GM03348 (cell line): ENCODE measurements at places on chromosomes 12 and 14.

DNA sequence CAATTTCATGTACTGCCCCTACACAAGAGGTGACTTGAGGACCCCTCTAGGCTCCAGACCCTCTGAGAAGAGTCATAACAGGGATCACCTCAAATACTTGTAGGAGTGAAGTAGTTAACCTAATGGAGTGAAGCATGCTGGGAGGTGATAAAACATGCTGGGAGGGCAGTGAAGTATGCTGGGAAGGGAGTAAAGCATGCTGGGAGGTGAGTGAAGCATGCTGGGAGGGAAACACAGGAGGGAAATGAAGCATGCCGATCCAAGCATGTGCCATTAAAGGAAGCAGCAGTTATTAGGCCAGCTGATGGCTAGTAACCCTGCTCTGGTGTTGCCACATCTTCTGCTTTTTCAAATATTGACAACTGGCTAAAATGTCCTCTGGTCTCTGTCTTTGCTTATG lies 70.7 kb upstream of the TRHDE start:
- DNase-seq = no peak

GRCh38 chr12:93642751-93643150 lies 34.4 kb upstream of the CRADD start:
- no peak for DNase-seq

GRCh38 chr14:93926873-93927799 lies at the start of gene FAM181A:
Gene FAM181A, plus strand, starts transcription at chr14:93927344. Its CDS starts 942 bp downstream, at chr14:93928286.
- DNase-seq = no peak

DNA sequence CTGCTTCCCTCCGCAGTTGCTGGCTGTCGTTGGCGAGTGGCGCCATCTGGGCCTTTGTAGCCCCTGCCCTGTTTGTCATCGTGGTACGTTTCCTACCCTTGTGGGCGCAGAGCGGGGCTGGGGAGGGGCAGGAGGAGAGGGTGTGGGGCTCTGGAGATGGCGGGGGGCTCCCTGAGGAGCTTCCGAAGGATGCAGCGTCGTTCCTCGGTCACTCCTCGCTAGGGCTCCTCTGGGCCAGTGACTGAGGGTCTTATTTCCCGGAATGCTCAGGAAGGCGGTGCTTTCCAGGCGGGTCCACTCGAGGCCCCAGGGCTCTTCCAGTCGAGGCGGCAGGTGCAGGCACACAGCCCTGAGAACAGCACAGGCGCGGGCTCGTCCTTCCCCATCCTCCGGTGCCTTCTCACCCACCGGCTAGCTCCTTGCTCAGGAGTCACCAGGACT lies 167.1 kb downstream of the ADGRD1 start:
- DNase-seq = no peak

- DNase-seq = peak; percentile 41
Measured at GRCh38 chr12:1117970-1118563, 127.0 kb downstream of the ERC1 start.

DNA sequence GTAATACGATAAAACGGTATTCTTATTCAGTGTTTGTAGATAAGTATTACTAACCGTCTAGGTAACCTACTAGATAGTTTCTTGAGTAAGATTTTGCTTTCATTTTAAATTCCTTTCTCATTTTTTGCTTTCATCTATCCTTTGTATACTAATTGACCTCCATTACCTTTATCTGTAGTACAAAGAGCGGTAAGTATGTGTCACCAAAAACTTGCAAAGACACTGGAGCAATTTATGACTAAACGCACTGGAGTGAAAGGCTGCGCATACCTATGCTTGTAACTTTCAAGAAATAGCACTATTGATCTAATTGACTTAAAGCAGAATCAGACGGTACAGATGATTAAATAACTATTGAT lies 1.7 kb downstream of the ARHGAP5 start:
- no peak for DNase-seq

DNA sequence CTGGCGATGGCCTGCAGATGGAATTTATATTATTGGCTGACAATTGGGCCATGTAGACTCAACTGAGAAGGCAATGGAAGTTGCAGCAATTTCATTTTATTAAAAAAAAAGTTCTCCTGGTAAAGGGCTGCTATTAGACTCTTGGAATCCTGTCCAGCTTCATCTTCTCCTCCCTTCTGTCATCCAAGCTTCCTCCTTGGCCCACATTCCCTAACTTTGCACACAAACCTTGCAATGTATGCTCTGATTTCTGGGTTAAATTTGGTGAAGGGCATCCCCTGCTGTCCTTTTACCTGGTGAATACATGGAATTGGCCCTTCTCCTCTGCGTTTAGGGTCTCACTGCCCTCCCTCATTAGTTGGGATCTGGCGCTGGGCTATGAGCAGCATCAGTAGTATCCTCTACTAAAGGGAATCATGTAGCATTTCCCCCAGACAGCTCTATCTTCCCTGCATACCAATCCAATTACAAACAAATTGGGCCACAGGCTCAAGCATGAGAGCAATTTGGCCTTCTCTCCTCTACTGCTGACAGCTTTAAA lies 336.9 kb downstream of the BMP4 start:
- DNase-seq = peak; percentile 73

- no peak for DNase-seq
Measured at GRCh38 chr12:82781309-82781997, 94.7 kb downstream of the TMTC2 start.

GRCh38 chr12:31504625-31505222 lies 86.2 kb downstream of the DENND5B start:
- DNase-seq = no peak

DNA sequence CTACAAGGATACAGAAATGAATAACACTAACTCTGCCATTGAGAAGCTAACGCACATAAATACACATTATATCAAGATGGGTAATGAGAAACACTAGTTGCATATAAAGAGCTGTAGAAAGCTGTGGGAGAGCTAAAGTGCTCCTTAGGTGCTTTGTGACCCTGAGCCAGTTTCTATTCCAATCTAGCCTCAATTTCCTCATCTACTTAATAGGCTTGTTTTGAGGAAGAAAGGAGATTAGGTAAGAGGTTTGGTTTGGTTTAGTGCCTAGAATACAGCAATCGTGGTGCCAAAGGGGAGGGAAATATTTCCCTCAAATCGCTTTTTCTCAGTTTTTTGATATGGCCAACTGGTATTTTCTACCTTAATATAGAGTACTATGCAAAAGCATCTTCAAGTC lies 994 bp downstream of the SRP54 start:
- DNase-seq = no peak

GRCh38 chr14:53663709-53664108 lies 292.9 kb downstream of the BMP4 start:
- peak; percentile 7 for DNase-seq

GRCh38 chr14:92898566-92899131 lies 24.3 kb upstream of the CHGA start:
- no peak for DNase-seq

DNA sequence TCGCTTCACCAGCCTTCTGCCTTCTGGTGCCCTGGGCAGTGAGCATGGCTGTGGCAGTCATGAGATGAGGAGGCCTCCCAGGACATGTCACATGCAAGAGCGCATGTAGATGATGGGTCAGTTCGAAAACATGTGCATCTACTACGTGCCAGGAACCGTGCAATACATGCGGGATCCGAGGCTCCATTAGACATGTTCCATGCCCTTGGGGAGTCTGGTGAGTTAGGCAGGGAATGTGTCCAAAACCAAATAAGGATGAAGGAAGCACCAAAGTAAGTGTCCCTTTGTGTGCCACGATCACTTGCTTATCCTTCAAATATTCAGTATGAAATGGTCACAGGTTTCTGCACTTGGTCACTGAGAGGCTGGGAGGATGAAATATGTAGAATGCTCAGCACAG lies 223.3 kb downstream of the RBM19 start:
- no peak for DNase-seq

GRCh38 chr14:69270795-69271708 lies 11.1 kb downstream of the GALNT16 start:
- no peak for DNase-seq

- no peak for DNase-seq
Measured at GRCh38 chr14:96088074-96088473, 48.9 kb downstream of the C14orf132 start.

GRCh38 chr12:51874486-51874885 lies 13.4 kb upstream of the ANKRD33 start:
- no peak for DNase-seq

DNA sequence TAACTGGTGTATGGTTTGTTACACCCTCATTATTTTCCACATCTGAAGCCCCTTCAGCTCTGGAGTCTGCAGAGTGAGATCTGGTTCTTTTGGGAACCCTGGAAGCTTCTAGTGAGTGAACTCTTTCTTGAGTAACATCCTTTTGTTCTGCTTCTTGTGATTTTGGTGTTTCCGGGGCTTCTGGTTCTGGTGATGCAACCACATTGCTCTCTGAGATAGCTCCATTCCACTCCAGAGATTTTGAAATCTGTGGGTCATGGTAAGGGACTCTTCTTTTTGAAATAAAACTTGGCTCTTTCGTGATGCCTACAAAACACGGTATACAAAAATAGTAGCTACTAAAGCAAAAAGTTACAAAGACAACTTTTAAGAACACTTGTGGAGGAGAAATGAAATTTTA lies 5.4 kb downstream of the MDM1 start:
- no peak for DNase-seq

DNA sequence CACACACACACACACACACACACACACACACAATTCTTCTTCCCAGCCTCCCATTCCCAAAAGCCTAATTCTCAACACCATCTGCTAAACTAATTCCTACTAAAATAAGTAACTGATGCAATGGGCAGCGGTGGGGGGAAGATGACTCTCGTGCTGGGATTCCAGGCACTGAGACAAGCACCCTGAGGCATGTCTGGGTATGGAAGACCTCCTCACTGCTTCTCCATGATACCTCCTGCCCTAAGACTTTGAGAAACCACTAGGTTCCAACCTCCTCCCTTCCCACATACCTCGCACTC lies 789 bp upstream of the VWF start:
- no peak for DNase-seq

DNA sequence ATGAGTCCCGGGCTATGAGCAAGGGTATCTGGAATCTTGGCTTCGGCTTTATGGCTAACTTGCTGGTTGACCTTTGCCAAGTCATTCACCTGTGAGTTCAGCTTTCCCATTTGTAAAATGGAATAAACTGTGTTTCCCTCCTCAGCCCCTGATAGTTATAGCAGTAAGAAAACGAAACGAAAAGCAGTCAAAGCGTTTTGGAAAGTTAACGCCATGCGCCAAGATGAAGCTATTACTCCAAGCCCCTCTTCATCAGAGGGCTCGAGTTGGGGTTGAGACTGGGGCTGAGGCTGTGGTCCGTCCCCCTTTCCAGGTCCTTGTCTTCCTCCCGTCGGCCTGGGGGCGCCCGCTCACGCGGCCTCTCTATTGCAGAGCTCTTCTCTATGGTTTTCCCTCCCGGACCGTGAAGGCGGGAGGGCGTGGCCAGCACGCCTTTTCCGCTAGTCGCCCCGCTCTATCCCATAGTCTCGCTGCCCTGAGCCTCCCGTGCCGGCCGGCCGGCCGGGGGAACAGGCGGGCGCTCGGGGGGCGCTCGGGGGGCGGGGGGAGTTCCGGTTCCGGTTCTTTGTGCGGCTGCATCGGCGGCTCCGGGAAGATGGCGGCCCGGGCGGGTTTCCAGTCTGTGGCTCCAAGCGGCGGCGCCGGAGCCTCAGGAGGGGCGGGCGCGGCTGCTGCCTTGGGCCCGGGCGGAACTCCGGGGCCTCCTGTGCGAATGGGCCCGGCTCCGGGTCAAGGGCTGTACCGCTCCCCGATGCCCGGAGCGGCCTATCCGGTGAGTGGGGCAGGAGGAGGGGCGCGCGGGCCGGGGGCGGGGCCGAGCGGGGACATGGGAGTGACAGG lies at the start of gene SMARCD1:
Gene SMARCD1, plus strand, starts transcription at position 568 of the 840 bp plus-strand sequence. Its CDS starts 28 bp downstream, at position 596.
- DNase-seq = peak; percentile 94

- peak; percentile 15 for DNase-seq
Measured at GRCh38 chr14:59187802-59188460, 536 bp upstream of the DAAM1 start.

DNA sequence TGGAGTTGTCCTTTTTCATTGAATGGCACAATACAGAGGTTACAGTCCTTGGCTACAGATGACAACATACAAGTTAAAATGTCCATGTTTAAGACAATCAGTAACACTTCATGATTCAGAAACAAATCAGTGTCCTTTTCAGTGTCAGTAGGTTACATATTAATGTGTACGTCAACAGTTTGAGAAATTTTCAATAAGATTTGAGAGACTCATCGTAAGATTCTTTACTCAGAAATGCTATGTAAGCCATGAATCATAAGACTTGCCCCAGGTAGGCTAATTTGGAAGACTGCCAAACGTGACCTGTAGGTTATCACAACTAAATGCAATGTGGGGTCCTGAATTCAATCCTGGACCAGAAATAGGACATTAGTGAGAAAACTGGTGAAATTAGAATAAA lies 3.5 kb downstream of the RDH12 start:
- DNase-seq = no peak

- no peak for DNase-seq
Measured at GRCh38 chr14:36215217-36215598, 38.7 kb upstream of the PTCSC3 start.

DNA sequence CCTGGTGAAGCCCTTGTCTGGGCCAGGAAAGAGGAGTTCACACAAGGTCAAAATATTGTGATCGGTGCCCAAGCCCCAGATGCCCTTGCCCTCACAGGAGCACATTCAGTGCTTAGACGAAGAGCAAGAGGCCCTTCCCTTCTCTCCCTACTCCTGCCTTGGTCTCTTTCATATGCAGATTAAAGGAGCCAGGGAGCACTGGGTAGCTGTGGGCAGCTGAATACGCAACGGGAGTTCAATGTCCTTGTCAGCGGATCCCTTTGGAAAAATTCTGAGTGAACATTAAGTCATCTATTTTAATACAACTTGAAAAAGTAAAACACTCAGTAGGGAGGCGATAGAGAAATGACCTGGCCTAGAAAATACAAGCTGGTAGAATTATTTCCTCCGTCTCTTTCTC lies 1489.4 kb downstream of the AACS start:
- DNase-seq = no peak

DNA sequence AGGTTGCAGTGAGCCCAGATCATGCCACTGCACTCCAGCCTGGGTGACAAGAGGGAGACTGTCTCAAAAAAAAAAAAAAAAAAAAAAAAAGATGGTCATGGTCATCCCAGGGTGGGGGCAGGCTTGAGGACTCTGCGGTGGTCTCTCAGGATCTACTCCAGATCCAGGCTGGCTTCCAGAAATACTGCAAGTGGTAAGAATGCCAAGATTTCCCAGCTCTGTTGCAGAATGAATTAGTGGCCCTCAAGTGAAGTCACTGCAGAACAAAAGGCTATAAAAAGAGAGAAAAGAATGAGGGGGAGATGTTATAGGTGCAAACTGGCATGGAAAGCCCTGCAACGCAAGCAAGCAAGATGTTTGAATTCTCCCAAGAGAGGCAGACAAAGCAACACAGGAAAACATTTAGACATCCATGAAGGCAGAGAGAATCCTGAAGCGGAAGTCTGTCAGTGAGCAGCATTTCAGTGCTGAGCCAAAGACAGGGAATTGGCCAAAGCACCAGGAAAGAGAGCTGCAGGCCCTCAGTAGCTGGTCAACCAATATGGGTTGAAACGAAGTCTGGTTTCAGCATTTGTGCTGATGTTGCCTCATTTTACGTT lies 31.9 kb upstream of the ETFBKMT start:
- DNase-seq = no peak

GRCh38 chr14:82365471-82365870 lies 831.8 kb upstream of the SEL1L start:
- DNase-seq = no peak
